ENCODE measurements at places on chromosomes 7 and 10.

GRCh38 chr10:102492983-102493382, 9.5 kb downstream of the ACTR1A start:
- no peak for DNase-seq

- DNase-seq: peak; percentile 38
Observed at GRCh38 chr7:80386686-80387085, 125.2 kb downstream of the GNAT3 start.

DNA sequence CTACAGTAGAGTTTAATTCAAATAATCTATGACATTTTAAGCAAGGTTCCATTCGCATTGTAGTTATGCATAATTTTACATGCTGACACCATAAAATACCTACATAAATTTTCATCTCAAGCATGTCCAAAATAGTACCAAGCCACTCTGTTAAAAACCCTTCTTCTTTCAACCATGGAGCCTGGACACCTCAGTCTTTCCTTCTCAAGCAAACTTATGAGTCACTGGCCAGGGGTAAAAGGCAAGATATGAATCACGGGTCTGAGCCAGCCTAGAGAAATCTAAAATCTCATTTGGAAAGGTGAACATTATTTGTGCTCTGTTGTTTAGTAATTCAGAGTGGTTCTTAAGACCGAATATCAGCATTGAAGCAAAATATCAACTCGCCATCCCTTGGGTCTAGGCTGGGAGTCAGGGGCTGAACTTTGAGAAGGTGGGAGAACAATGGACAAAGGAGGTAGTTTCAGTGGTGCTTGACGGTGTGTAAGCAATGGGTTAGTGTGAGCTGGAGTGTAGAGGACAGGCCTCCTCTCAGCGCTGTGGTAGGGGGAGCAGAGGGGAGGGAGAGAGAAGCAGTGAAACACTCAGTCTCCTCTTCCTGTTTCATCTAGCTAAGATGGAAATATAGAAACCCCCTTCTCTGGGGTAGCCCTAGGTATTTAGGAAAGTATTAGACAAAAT, 19.1 kb upstream of the GPAM start:
- no peak for DNase-seq

- no peak for DNase-seq
Observed at GRCh38 chr10:33335801-33336581, 1.5 kb upstream of the NRP1 start.

DNA sequence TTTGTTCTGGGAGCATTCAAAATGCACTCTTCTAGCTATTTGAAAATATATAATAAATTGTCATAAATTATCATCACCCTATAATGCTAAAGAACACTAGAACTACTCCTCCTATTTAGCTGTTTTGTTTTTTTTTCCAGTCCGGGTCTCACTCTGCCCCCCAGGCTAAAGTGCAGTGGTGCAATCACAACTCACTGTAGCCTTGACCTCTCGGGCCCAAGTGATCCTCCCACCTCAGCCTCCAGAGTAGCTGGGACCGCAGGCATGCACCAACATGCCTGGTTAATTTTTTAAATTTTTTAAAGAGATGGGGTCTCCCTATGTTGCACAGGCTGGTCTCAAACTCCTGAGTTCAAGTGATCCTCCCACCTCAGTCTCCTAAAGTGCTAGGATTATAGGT, 41.1 kb upstream of the MTPAP start:
- DNase-seq: no peak

DNA sequence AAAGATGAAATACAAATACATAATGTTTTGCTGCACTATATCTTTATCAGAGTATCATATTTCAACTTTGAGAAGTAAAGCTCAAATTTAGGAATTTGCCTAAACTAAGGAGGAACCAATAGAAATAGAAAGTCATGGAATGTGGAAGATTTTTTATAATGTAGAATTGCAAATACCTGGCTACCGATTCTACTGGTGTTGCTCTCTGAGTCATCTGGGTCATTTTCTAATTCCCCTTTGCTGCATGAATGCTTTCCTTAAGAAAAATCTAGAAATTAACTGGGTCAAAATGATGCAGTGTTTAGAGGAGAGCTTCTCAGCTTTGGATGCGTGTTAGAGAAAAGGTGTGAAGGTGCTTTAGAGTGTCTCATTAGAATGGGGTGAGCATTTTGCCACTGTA, 568.9 kb upstream of the ANKRD30A start:
- DNase-seq: no peak

- no peak for DNase-seq
Observed at GRCh38 chr10:11255796-11256444, 238.2 kb downstream of the CELF2 start.

- no peak for DNase-seq
Observed at GRCh38 chr10:1400101-1401070, 336.9 kb downstream of the ADARB2 start.

GRCh38 chr7:144747936-144748335, 87.9 kb downstream of the TPK1 start:
- DNase-seq: no peak

- no peak for DNase-seq
Observed at GRCh38 chr10:114650266-114650665, 7.8 kb downstream of the ABLIM1 start.

DNA sequence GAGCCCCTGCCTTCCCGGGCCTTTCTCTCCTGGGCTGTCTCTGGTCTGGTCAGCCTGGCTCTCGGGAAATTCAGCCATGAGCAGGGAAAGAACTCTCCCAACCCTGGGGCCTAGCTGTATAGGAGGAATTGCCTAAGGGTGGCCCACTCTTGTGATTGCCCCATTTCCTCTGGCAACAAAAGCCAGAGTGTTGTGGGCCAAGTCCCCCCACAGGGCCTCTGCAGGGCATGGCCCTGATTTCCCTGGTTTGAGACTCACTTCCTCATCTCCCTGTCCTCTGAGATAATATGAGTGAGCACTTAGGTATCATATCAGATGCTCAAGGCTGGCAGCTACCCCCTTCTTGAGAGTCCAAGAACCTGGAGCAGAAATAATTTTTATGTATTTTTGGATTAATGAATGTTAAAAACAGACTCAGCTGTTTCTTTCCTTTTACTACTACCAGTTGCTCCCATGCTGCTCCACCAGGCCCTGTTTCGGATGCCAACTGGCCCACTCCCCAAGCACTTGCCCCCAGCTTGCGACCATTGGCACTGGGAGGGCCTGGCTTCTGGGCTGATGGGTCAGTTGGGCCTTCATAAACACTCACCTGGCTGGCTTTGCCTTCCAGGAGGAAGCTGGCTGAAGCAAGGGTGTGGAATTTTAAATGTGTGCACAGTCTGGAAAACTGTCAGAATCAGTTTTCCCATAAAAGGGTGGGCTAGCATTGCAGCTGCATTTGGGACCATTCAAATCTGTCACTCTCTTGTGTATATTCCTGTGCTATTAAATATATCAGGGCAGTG, 11.4 kb downstream of the IRF5 start:
- DNase-seq: no peak

DNA sequence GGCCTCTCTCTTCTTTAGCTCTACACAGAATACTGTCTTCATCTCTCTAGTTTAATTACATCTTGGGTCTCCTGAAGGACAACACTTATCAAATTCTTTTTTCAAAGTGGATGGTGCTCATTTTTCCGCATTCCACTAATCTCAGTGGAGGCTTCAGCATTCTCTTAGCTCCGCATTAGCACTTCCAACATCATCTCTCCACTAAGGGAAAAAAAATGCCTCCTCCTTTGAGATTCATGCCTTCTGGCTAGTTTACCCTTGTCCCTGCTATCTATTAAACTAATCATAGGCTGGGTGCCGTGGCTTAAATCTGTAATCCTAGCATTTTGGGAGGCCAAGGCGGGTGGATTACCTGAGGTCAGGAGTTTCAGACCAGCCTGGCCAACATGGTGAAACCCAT, 9.2 kb downstream of the PPP3CB start:
- no peak for DNase-seq

DNA sequence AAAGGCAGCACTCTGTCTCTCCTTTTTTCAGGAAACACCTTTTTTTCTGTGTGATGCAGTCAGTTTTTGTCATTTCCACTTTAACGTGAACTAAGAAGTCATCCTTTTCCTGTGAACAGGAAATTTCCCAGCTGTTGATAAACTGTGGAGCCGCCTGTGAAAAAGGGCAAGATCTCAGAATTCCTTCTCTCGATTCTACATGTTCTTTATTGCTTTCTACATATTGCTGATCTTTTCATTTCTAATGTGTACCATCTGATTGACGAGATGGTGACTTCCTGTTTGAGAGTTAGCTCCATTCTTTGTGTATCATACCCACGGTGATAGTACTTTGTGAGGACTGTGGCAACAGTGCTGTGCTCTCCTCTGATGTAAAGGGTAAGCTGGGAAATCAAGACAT, 50.4 kb downstream of the ADD3 start:
- no peak for DNase-seq

- DNase-seq: no peak
Observed at GRCh38 chr10:117322260-117322659, 53.0 kb downstream of the PDZD8 start.

DNA sequence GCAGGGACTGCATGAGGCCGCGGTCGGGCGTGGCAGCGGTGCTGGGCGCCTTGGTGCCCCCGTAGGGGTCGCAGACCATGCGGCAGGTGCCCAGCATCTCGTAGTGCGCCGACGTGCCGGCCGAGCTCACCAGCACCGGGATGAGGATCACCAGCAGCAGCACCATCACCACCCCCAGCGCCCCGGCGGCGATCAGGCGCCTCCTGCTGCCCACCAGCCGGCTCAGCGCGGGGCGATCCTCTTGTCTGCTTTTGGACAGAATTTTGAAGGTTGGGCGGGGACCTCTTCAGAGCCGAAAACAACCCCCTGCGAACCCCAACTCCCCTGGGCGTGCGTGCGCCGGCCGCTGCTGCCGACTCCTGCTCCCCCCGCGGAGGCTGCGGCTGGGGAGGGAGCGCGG, 779 bp downstream of the C1QL3 start:
- DNase-seq: no peak

GRCh38 chr10:131609176-131609575, 291.6 kb upstream of the PPP2R2D start:
- DNase-seq: no peak

DNA sequence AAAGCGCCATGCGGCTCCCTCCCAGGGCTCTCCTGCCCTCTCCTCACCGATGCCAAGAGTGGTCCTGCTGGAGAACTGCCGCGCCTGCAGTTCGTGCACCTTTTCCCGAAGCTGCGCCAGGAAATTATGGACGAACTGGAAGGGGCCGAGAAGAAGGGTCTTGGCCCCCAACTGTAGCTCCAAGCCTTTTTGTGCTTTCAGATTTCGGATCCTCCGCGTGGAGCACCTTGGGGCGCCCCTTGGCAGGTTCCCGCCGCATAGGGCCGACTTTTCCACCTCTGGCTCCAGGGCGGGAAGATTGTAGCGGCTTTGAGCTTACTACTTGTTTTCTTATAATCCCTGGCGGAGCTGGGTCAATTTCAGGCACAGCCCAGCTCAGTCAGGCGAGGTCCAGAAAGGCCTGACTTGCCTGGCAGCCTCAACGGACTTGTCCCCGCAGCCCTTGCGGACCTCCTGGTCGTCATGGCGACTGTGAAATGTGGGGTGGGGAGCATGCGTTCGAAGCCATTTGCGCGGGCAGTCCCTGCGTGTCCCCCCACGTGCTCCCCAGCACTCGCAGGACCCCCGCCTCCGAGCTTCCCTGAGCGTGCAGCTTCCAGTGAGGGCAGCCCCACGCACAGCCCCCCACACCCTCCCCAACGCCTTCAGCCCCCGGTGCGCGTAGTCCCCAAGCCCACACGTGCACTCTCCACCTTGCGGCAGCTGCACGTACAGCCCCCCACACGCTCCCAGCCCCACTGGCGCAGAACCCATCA, 129.9 kb downstream of the KBTBD2 start:
- DNase-seq: no peak

GRCh38 chr7:43164757-43165156, 52.3 kb downstream of the HECW1 start:
- peak; percentile 30 for DNase-seq

- DNase-seq: no peak
Observed at GRCh38 chr10:89814278-89814677, 112.9 kb downstream of the KIF20B start.

DNA sequence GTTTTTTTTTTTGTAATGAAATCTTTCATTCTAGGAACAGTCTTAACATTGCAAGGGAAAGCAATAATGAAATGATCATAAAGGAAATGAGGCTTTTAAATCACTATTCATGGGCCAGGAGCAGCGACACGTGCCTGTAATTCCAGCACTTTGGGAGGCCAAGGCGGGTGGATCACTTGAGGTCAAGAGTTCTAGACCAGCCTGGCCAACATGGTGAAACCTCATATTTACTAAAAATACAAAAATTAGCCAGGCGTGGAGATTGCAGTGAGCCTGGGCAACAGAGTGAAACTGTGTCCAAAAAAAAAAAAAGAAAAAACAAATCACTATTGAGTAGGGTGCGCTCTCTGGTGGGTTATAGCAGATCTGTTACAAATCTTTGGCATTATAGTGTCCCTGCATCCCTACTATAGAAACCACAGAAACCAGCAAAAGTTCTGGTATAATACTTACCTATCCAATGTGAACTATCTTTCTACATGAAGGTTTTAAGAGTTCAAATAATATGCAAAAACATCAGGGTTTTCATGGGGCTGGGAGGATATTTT, 72.1 kb downstream of the GLI3 start:
- DNase-seq: no peak
